ENCODE measurements at places on chromosomes 4 and X.

DNA sequence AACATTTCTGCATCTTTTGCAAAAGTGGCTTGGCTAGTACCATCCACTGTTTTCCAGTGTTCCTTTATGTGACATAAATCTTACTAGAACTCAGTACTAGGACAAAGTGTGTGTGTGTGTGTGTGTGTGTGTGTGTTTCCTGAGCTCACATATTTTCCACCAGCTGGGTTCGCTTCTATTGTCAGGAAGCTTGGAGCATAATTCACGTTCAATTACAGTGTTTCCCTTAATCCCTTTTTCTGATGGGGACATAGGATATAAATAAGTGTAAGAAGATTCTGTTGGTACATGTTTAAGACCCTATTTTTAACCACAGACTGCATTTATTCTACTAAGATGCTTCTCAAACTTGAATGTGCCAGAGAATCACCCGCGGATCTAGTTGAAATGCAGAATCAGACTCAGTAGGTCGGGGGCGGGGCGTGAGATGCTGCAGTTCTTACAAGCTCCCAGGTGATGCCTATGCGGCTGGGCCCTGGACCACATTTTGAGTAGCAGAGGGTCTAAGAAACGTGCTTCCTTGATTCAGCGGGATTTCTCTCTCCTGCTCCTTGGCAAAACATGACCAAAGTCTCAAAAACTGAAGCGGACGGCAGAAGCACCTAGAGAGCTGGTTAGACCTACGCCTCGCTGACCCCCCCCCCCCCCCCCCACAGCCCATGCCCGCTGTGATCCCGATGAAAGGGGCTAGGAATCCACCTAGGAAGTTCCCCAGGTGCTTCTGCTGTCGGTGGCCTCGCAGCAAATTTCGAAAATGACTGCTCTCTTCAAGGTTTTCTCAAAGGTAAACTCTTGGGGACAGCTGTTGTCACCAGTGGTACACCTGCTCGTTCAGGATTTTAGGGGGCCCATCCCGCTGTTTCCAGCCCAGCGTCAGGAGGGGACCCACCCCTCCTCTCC is 797 bp downstream of the CD99L2 start:
- peak; percentile 39 for DNase-seq

- DNase-seq, result no peak
These were observed 10.9 kb upstream of the TMPRSS11D start for GRCh38 chr4:67894659-67895058.

DNA sequence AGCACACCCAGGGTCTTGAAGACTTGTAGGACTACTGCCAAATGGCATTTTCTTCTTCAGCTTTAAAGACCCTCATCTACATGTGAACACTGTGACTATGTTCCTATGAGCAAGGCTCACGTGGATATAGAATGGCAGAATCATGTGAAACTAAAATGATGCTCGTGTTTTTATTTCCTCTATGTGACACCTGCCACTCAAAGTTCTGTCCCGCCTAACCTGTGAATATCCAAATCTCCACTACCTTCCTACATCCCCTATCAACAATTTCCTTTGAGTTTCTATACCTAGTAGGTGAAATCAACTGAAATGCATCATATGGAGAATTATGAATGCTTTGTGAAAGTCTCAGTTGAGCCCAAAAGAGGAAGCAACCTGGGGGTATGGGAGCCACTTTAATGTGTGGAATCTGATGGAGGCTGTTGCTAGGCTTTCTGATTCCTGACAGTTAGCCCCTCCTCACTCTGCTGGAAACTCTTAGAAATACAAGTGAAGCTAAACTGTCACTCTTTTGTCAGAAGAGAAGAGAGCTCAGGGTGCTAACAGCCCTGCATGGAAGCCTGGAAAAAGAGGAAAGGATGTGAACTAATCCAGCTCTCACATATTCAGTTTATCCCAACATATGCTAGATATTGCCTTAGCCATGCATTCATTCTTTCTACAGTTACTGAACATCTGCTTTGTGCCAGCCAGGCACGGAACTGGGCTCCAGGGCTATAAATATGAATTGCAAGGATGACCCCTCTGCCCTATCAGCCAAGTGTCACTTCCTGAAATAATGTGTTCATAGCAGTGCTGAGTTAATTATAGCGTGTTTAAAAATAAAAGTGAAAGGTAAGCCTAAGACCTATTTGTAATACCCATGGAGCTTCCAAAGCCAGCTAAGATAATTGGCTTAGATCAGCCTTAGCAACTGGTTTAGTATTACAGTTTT is 11.0 kb downstream of the LHFPL1 start:
- no peak for DNase-seq

DNA sequence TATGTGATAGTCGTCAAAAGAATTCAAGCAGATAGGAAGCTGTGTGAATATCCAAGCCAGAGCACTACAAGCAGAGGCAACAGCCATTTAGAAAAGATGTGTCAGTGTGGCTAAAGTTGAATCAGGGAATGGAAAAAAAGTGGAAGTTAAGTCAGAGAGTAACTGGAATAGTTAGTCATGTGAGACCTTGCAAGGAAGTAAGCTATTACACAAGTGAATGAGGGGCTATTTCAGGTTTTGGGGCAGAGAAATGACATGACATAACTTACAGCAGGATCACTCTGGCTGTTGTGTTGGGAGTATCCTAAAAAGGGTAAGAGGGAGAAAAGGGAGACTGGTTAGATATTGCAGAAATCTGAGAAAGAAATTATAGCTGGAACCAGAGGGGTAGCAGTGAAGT is 236.6 kb upstream of the PCDH18 start:
- DNase-seq, result no peak

GRCh38 chr4:162782778-162783525 is 383.7 kb downstream of the NAF1 start:
- DNase-seq, result no peak

DNA sequence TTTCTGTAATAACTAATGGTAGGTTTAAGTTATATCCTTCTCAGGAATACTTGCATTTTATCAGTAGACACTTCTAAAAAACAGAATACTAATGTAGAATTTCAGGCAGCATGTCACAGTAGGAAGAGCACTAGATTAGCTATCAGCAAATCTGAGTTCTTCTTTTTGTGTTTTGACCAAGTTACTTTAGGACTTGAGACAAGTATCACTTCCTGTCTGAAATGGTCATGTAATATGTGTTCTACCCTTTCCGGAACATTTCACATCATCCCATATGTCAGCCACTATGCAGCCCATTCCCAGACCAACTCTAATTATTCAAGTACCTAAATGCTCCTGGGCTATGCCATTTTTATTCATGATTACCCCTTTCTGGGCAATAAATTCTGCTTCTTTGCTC is 401.8 kb upstream of the RPS6KA3 start:
- no peak for DNase-seq

- DNase-seq, result no peak
These were observed 116.1 kb downstream of the GPC3 start for GRCh38 chrX:133869270-133869669.

DNA sequence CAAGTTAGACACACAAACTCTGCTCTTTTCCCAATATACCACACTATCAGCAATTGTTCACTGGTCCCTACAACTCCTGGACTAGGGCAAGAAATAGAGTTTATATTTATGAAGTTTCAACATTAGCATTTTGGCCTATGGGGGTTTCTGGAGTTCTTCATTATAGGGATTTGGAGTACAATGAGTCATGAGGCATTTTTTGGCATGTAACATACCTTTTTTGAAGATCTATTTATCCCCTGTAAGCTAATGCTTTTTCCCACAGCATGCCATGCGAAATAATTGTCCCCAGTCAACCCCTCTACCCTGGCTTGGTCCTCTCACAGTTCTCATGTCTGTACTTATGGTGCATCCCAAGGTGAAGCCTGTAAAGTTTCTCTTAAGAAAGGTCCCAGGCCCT is 36.7 kb upstream of the EDA2R start:
- DNase-seq, result peak; percentile 13

GRCh38 chr4:93144644-93145043 is 683.9 kb upstream of the ATOH1 start:
- DNase-seq, result no peak

- no peak for DNase-seq
These were observed 117.4 kb downstream of the AWAT2 start for GRCh38 chrX:69932323-69932722.

- DNase-seq, result peak; percentile 68
These were observed 31.0 kb upstream of the TLR3 start for GRCh38 chr4:186037692-186038658.

DNA sequence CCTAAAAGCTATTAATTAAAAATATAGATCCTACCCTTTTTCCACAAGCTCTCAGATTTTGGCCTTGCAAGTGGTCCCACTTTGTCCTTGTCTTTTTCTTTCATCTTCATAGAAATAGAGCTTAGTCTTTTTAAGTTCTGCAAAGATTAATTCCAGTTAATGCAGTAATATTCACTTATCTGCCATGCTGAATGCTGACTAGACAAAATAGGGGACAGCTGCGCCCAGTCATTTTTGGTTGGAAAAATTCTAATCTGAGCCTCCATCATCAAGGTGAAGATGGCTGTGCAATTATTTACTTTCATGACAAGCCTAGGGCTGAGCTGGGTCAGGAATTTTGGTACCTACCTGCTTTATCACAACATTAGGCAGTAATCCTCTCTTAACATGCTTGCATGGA is 241.3 kb upstream of the CXorf66 start:
- no peak for DNase-seq

DNA sequence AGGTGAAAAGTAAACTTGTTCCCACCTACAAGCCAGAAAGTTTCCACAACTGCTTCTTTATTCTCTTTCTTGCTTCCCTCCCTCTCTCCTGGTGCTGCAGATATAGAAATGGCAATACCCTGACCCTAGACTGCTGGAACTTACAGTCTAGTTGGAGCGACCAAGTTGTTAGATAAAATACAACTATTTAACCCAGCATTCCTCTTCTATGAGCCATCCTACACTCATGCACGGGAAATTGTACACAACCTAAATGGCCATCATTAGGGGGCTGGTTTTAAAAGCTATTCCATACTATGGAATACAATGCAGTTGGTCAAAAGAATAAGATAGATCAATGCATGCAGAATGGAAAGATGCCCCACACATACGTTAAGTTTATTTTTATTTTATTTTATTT is 41.1 kb downstream of the PJA1 start:
- DNase-seq, result no peak

GRCh38 chr4:159540501-159540900 is 437.6 kb downstream of the RAPGEF2 start:
- no peak for DNase-seq

DNA sequence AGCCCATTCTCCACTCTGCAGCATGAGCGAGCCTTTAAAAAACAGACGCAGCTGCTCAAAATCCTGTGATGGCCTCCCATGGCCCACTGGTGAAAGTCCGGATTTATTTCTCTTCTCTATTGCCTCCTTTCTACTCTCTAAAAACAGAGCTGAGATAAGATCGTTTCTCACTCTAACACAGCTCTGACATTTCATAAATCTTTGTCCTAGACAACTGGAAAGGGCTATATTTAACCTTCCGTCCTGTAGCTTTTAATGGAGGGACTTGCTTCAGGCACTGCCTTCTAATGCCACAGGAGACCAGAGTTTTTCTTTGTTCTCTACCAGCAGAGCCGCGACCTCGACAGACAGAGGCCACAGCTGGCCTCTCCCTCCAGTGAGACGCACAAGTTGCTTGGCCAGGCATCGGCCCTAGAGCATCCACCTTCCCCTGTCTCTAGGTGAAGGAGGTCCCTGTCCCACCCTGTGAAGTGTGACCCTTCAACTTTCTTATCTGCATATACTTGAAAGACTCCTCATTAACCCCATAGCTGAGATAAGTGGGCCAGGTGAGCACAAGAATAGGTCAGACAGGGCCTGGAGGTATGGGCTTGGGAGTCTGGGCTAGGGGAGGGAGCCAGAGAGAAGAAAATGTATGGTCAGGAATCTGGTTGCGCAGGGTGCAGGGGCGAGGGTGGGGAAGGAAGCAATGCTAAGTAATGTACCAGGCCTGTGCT is 50.0 kb downstream of the RTL5 start:
- DNase-seq, result no peak

DNA sequence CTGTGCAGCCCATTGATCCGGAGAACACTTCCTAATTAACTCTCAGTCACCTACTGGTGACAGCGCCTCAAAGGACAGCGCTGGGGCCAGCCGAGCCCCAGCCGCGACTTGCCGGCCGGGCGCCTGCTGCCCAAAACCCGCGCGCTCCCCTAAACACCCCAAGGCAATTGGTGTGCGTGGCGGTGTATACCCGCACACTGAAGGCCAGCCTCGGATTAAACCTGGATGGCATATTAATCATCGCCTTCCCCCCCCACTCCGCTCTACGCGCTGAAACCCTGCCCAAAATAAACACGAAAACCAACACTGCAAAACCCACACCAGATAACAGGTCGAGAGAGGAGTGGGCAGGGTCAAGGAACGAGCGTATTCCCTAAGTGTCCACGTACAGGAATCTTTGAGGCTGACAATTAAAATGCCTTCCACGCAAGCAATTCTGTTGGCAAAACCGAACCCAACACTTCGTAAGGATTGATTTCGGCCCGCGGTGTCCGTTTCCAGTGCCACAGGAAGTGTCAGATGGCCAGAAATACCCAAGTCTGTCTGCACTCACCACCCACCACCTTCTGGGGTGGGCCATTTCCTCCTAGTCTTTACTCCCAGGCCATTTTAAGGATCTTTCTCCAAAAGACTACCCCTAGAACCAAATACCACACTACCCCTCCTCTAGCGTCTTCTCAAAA is 2.7 kb downstream of the BCOR start:
- DNase-seq, result no peak

DNA sequence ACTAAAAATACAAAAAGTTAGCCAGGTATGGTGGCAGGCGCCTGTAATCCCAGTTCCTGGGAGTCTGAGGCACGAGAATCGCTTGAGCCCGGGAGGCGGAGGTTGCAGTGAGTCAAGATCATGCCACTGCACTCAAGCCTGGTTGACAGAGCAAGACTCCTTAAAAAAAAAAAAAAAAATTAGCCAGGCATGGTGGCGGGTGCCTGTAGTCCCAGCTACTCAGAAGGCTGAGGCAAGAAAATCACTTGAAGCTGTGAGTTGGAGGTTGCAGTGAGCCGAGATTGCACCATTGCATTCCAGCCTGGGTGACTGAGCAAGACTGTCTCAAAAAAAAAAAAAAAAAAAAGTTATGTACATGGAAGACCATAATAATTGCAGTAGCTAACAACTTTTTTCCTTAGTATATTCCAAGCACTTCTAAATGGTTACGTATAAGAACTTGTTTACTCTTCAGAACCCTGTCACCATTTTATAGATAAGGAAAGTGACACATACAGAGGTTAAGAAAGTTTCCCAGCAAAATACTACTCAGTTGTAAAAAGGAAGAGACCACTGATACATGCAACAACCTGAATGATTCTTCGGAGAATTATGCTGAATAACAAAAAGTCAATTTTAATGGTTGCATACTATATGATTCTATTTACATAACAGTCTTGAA is 24.5 kb downstream of the RUFY3 start:
- peak; percentile 78 for DNase-seq

GRCh38 chr4:126850286-126850685 is 782.5 kb upstream of the INTU start:
- peak; percentile 62 for DNase-seq
